ENCODE measurements at places on chromosomes 5 and 9.

- no peak for DNase-seq
Observed at GRCh38 chr5:96657068-96657467, 5.1 kb upstream of the CAST start.

GRCh38 chr9:121206516-121207370 lies 5.1 kb upstream of the RAB14 start:
- no peak for DNase-seq

DNA sequence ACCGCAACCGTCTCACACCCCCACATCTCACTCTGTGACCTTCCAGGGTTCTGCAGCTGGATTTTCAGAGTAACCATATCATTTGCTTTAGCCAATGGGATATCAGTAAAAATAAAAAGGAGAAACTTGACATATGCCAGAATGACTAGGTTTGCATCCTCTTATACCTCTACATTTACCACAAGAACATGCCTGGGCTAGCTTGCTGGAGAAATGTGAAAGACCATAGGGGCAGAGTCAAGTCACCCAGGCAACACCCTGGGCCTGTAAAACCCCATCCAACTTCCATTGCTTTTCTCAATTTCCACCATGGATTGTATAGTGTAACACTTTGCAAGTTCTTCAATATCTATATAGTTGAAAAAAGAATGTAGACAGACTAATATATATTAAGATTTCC lies 731.1 kb downstream of the PTPRD start:
- DNase-seq: no peak

DNA sequence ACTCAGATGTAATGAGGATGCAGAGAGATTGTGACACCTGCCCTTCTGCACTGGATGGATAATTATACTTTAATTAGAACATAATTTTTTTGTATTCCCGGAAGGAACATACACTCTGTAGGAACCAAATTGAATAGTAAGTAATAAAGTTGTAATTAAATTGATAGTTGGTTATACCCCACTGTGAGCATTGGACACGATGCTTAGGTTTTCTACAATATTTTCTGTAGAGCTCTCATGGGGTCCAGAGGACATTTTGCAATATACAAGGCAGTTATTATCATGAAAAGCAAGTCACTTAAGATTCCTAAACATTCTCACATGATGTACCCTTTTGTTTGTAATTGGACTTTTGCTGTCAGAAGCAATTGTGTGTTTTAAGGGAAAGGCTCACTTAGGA lies 63.4 kb downstream of the DIRAS2 start:
- DNase-seq: no peak

- no peak for DNase-seq
Observed at GRCh38 chr5:163387589-163388343, 49.6 kb upstream of the CCNG1 start.

DNA sequence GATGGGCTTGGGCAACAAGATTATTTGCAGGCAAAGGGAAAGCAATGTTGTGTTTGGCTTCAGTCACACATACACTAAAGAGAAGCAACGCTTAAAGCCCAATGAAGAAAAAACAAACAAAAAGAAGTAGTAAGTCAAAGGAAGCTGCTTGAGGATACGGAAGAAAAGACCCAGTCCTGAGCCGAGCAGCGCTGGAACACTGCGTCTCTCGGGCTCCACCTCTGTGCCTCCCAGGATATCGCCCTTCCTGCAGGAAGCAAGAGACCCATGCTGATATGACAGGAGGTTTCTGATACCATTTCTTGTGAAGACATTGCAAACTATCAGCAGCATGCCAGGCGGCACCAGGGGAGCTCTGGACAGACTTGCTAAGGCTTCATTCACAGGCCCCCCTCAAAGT lies 9.9 kb downstream of the GNAQ start:
- no peak for DNase-seq

DNA sequence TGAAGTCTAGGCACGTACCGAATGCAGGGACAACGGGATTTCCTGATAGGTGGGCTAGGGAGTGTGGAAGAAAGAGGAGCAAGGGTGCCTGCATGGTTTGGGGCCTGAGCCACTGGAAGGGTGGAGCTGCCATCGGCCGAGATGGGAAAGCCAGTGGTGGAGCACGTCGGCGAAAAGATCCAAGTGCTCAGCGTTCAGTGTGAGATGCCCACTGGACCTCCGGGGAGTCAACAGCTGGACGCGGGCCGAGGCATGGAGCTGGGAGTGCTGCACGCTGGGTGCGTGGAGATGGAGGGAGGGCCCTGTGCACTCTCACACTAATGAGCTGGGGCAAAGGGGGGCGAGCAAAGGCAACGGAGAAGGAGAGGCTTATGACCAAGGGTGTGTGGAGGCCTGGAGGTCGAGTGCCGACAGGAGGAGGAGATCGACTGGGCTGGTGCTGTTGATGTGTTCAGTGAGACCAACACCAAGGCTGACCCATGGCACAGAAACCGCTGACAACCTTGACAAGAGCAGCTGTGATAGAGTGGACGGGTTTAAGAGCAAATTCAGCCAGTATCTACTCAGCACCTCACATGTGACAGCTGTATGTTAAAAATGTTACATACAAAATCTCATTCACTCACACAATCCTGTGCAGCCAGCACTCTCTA lies 85.7 kb downstream of the STK10 start:
- DNase-seq: no peak

GRCh38 chr9:16915126-16915831 lies 44.8 kb upstream of the BNC2 start:
- no peak for DNase-seq

GRCh38 chr9:5617749-5618148 lies 11.2 kb upstream of the RIC1 start:
- no peak for DNase-seq

- DNase-seq: no peak
Observed at GRCh38 chr5:124824637-124825158, 78.3 kb upstream of the ZNF608 start.

DNA sequence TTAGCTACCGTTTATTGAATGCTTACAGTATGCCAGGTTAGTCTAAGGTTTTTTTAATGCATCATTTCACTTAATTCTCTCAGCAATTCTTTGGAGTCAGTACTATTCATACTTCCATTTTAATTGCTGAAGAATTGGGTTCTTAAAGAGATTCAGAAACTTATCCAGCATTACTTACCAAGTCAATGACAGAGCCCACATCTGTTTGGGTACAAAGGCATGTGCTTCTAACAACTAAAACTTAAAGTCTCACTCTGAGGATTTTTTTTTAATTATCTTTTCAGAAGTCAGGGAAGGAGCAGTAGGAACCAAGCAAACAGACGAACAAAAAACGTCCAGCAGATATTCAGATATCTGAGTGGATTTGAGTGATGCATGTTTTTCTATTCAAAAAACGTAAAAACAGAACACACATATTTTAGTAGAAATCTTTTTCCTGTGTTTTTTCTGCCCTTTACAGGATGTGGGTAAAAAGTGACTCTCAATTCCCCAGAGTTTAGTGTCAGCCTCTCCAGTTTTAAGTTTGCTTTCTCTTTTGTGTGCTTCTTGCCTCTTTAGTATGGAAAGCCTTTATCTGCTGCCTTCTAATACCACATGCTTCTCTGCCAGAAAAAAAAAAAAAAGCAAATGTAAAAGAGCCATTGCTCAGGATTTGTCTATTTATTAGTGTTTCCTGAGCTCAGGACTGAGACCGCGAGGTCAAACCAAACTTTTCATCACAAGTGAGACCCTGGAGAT lies 118.0 kb downstream of the PRKACG start:
- no peak for DNase-seq

GRCh38 chr5:37665889-37666288 lies 174.0 kb downstream of the GDNF start:
- DNase-seq: peak; percentile 67

DNA sequence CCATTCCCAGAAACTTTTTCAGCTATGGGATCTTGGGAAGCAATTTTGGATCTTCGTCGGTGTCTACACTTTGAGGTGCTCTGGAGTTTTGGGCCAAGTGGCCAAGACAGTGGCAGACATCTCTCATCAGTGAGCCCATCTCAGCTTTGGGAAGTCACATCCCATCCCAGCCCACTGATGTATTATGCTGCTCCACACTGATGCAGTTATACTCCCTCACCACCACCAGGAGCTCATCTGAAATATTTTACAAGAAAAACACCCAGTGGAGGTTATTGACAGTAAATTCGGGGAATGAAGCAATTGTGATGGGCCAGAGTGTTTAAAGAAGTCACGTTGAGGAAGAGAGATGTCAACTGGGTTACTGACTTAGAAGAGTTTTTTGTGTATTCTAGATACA lies 378.0 kb downstream of the KDM4C start:
- DNase-seq: no peak

GRCh38 chr9:110371411-110372007 lies 33.8 kb upstream of the TXNDC8 start:
- DNase-seq: no peak

- no peak for DNase-seq
Observed at GRCh38 chr5:52725065-52725746, 62.5 kb upstream of the ITGA1 start.

DNA sequence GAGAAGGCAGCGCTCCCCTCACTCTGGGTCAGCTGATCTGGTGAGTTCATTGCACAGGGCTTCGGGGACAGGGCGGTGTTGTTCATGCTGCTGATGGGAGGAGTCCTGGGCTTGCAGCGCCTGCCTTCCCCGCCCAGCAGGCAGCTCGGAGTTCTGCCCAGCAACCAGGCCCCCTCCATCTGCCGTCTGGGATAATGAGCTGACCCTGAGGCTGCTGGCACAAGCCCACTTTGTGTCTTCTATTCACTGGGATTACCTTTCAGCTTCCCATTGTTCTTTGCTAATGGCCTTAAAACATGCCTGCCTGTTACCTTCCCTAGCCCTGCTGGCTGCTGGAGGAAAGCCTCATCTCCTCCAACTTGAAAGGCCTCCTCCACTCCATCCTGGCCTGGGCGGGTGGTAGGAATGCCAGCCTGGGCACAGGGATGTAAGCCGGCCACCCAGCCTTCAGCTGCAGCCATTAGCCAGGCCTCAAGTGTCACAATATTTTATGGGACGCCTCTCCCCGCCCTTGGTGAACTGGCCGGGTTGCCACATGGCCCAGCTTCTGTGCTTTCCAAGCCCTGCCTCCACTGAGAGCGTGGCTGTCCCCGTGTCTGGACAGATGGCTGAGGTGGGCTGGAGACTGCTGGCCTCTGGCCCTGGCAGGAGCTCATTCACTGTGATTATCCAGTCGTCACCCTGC lies 70.4 kb downstream of the GADD45G start:
- peak; percentile 97 for DNase-seq

DNA sequence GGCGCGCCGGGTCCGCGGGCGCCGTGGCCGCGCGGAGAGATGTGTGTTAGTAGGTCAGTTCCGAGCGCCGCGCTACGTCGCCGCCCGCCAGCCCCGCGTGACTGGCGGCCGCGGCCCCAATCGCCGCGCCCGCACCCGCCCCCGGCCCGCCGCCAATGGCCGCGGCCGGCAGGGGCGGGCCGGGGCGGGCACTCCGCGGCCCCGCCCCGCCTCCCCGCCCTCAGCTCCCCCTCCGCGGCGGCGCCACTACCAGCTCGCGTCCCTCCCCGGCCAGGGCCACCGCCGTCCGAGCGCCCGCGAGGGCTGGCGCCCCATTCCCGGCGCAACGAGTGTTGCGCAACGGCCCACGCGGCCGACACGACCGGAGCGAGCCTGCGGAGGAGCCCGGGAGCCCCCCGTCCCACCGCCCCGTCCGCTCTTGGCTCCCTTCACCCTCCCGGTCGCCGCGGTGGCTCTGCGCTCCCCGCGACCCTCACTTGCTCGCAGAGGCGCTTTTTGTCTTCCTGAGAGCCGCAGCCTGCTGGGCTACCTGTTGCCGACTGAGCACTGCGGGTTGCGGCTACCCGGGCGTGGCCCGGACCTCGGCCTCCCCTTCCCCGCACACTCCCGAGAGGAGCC lies at the start of gene NFIL3:
NFIL3 (minus strand) TSS at position 48 of the 618 bp plus-strand sequence. CDS start 13,098 bp downstream, outside the sequence.
- DNase-seq: peak; percentile 85

- DNase-seq: no peak
Observed at GRCh38 chr5:44983006-44983405, 174.3 kb downstream of the MRPS30 start.

DNA sequence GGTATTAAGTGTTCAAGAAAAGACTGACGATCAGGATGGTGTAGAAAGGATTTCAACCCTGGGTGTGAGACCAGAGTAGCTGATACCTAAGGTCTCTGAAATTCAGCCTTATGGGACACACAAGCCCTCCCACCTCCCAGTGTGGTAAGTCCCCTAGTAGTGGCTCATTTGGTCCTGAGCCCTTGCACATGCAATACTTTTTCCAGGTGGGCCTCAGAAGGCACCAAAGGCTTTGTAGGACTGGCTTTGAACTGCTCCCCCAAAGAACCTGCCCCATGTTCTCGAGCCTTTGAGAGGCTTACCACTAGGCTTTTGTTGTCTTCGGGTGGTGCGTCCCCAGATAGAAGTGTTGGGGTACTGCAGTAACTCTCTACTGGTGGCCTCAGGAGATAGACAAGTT lies 803 bp downstream of the GARIN3 start:
- DNase-seq: no peak

GRCh38 chr5:9497347-9497746 lies 48.5 kb downstream of the SEMA5A start:
- DNase-seq: no peak

DNA sequence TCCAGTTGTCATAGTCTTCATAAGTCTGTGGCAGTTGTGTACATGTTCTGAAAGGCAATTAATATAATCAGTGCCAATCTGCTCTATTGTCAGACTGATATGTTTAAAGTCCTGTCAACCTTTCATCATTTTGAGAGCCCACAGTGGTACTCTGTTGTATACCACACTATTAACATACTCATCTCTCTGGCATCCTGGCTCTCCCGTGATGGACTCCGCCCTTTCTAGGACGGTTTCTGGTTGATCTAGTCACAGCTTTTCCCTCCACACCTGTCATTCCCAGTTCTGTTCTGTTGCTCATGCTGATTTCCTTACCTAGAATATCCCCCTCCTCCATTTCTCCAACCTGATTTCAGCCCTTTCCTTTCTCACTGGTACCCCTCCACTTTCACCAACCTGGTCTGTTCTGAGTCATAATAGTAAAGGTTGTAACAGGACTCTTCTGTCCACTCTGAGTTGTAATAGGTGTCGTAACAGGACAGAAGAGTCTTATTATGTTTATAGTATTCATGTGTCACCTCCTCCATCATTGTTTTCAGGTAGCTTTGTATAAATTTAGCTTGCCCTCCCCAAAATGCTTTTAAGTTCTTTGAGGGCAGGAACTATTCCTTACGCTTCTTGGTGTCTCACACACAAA lies 4.1 kb downstream of the PTCD2 start:
- no peak for DNase-seq

GRCh38 chr9:134522502-134522848 lies 119.1 kb upstream of the COL5A1 start:
- no peak for DNase-seq

DNA sequence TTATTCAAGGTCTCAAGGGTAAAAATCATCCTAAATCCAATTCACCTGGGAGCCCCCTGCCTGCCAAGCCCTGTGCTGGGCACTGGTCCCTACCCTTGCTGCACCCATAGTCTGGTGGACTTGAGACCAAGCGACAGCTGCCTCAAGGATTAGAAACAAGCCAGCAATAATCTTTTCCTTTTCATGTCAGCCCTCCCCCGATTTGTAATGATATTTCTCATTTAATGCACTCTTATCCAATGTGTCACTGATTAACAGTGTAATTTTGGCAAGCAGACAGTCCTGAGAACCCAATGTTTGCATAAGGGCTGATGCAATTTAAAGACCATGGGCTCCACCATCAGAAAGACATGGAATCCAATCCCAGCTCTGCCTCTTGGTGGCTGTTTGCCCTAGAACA lies 108.9 kb downstream of the ACTL7B start:
- DNase-seq: no peak

- no peak for DNase-seq
Observed at GRCh38 chr9:135392511-135392910, 87.1 kb upstream of the PPP1R26 start.

- no peak for DNase-seq
Observed at GRCh38 chr5:155729684-155730059, 597.3 kb upstream of the SGCD start.

- DNase-seq: peak; percentile 72
Observed at GRCh38 chr5:160271396-160271795, 41.0 kb downstream of the CCNJL start.

- DNase-seq: peak; percentile 97
Observed at GRCh38 chr5:14501353-14502293, 80.0 kb upstream of the OTULINL start.

Measured in NCI-H2081 (cell line).